ENCODE measurements at places on chromosomes 5 and 9.

GRCh38 chr9:14270358-14271092 lies 43.4 kb downstream of the NFIB start:
- DNase-seq, result no peak

- peak; percentile 0 for DNase-seq
Measured at GRCh38 chr5:108148715-108149139, 233.2 kb downstream of the FBXL17 start.

- no peak for DNase-seq
Measured at GRCh38 chr5:55211184-55211874, 15.8 kb downstream of the MCIDAS start.

DNA sequence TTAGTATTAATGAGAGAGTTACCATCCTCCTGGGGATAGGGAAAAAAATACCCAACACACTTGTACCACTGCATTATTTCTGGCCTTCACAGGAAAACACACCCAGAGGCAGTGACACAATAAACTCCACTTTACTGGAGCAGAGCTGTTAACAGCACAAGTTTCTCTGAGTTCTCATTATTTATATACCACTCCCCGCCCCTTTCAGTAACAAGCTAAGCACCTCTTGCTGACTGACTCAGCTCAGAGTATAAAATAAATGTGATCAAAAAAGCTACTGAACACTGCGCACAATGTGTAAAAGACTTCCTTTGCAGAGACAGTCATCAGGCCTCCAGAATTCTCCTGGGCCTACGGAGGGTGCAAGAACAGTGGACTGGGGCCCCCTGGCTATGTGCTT lies 21.6 kb downstream of the KLF9 start:
- DNase-seq, result no peak

- no peak for DNase-seq
Measured at GRCh38 chr5:154236536-154237375, 46.2 kb downstream of the GALNT10 start.

GRCh38 chr9:100587375-100587774 lies 9.5 kb downstream of the CAVIN4 start:
- DNase-seq, result no peak

DNA sequence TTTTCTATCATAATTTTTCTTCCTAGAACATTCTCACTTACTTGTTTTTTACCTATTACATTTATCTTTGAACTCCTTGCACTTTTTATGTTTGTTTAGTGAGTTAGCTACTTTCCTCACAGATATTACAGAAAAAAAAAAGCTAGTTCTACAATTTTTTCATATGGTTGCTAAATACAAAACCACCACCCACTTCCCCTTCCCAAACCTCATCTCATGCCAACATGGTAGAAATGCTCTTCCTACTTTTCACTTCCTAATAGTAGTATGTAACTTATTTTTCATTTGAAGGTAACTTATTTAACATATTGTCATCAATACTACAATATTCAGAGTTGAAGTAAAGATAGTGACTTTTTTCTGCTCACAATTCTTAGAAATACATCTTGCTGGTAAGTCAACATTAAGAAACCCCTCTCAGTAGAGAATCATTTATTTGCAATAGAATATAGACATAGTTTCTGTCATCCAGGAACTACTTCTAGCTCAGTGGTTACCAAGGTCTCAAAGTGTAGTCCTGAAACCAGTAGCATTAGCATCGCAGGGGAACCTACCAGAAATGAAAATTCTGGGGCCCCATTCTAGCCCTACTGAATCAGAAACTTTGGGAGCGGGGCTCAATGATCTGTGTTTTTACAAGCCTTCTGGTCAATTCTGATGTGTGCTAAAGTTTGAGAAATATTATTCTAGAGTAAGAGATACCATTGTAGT lies 1124.6 kb downstream of the DTWD2 start:
- DNase-seq, result no peak

- DNase-seq, result no peak
Measured at GRCh38 chr5:1809416-1810035, 8.3 kb downstream of the NDUFS6 start.

- no peak for DNase-seq
Measured at GRCh38 chr5:73374520-73375190, 73.9 kb downstream of the FOXD1 start.

- no peak for DNase-seq
Measured at GRCh38 chr9:129185991-129186390, 7.9 kb upstream of the IER5L start.

DNA sequence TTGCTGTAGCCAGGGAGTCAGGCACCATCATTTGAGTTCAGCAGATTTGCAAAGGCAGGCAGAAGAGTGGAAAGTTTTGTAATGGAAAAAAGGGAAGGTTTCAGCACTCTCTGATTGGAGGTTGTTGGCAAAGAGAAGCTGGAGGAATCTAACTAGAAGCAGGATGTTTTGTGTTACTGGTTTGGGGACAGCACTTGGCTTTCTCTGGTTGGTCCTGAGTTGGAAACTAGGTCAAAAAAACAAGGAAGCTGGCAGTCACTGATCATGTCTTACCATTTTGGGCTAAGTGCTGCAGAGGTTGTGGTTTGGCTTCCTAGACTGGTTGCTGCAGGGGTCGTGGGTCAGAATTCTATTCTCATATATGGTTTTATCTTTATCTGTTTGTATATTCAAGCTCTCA lies 189.8 kb downstream of the DRD1 start:
- DNase-seq, result no peak

DNA sequence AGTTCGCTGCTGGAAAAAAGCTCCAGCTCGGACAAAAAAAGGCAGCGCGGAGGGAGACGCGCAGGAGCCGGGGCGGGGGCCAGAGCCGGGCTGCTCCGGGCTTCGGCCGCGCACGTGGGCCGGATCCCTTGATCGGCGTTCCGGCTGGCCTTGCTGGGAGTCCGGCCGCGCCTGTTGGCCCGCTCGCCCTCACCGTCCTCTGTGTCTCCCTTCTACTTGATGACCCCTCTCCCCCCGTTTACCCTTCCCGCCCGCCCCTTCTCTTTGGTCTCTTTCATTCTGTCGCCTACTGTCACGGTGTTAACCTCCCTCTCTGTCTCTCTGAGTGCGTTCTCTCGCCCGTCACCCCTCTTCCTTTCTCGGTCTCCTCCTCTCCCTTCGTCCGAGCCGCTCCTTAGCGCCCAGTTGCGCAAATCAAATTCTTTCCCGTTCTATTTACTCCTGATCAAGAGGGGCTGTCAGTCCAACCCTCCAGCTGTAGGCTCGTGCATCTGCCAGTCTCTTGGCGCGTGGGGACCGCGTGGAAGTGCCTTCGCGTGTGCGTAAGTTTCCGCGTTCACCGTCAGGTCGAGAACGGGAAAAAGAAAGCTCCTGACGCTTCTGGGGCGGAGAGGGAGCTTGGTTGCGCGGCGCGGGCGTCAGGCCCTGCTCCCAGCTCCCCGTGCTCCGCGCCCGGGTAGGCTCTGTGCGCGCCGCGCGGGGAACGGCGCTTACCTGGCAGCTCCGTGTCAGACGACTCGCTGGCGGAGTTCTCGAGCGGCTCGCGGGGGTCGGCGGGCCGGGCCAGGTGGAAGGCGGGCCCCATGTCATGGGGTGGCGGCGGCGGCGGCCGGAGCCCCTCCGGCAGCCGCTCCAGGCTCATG lies 798 bp downstream of the PITX1 start:
- no peak for DNase-seq

DNA sequence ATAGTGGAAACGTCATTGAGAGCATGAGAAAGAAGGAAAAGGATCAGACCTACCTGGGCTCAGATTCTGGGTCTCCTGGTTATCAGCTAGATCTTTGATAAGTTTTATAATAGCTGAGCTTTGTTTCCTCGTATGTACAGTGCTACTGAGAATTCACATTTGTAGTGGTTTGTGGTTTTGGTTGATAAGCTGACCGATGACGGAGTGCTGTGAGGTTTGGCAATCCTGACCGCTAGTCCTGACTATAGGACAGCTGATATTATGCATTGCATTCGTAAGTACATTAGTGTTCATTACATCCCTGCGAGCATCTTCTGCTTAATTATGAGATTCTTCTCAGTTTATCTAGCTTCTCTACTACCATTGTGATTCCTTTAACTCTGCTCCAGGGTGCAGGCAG lies 190.7 kb upstream of the SLC27A6 start:
- no peak for DNase-seq

DNA sequence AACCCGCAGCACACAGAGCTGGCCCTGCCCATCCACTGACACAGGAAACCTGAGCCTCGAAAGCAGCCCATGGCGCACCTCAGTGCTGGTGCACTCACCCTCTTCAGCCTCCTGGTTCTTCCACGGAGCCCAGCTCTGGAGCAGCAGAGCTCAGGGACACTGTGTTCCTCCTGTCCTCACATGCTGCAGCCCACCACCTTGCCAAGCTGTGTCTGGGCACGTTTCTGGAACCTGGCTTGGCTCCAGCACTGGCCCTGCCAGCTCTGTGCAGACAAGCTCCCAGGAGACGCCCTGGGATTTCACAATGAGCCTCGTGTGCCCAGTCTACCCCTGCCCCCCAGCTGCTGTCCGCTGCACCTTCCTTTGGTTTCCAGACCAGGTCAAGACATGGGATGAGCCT lies 119.5 kb downstream of the SYK start:
- peak; percentile 82 for DNase-seq

DNA sequence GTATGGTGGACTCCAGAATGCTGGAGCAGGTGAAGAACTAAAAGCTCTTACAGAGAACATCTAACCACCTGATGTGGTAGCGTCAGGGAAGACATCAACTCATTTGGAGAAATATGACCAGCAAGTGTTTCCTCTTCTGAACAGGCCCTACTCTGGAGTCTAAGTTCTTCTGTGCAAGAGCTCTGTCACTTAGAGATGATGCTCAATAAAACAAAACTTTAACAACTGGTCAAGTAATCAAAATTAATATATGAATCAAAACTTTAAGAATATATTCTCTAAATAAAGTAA lies 85.8 kb downstream of the CYFIP2 start:
- DNase-seq, result no peak

DNA sequence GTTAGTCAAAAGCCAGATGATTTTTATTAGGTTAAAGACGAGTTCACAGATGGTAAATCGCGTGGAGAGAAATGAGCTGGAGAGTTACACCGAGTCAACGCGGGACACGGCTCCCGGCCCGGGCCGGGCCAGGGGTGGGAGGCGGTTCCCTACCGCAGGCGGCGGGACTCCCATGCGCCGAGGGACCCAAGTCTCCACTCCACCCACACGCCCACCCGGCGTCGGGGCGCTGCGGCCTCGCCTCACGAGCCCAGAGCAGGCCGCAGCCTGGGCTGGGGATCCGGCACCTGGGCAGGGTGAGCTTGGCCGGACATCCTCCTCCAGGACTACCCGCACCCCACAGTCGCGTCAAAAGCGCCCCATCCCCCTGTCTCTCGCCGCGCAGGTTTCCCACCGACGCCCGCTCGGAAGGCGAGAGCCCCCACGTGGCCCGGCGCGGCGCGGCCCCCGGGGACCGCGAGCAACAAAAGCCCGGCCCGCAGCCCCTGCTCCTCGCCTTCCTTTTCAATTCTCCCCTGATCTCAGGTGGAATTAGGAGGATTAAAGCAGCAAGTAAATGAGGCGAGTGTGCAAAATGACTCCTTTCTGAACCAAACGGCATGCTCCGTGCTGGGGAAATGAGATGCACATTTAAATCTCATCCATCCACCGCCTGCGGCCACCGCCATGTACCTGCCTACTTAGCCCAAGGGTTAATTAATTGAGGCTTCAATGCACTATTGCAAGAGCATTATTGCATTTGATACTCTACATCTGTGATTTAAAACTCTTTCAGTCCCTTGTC lies 196.5 kb upstream of the TBCA start:
- no peak for DNase-seq

GRCh38 chr5:135486131-135487036 lies 34.2 kb upstream of the TIFAB start:
- DNase-seq, result no peak

- no peak for DNase-seq
Measured at GRCh38 chr5:57009811-57010210, 57.9 kb upstream of the MIER3 start.

GRCh38 chr5:30846171-30846570 lies 347.3 kb upstream of the CDH6 start:
- no peak for DNase-seq

GRCh38 chr5:137250421-137250820 lies 248.7 kb downstream of the SPOCK1 start:
- DNase-seq, result no peak

- no peak for DNase-seq
Measured at GRCh38 chr5:77635067-77635916, 3.2 kb downstream of the OTP start.

DNA sequence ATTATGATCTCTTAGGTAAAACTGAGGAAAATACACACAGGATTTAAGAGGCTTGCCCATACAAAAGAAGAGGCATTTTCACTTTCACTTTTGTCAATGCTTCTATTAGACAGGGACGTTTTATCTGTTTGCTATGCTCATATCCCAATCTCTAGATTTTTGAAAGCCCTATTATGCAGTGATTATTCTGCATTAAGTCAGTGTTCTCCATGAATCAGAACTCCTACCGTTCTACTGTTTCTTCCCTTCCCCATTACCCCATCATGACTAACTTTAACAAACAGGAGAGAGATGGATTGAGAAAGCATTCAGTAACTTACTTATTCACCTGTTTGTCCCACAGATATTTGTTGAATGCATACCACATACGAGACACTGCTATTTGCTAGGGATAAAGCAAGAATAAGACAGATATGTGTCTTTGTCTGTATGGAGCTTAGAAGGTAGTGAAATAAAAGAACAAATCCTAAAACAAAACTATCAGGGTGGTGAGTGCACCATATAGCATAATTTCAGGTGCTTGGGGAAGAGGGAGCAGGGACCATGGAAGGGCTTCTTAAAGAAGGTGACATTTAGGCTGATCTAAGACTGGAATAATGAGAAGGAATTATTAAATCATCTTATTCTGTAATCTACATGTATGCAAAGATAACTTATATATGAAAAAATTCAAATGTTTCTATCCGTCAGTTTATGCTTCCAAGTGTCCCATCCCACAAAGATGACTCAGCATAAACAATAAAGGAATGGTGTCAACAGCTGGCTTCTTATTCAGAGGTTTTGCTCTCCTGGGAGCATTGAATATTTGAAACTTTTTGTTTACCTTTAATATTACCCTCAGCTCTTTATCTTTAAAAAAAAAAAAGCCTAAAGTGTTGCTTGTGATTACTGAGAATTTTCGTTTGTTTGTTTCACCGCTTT lies 328.1 kb downstream of the HINT1 start:
- no peak for DNase-seq

DNA sequence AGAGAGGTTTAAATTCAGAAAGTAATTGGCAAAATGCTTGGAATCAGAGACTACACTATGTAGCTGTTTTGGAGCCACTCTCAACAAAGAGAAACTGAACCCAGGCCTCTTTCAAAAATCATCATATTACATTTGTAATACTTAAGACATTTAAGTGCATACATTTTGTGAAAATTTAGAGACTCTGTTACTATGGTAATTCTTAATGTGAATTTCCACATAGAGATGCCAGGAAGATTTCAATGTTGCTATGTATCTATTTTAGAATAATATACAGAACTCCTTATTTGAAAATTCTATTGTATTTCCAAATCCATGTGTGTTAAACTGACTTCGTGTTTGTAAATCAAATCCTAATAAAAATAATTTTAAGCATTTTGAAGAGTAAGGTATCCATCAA lies 1260.9 kb upstream of the C9orf72 start:
- no peak for DNase-seq

DNA sequence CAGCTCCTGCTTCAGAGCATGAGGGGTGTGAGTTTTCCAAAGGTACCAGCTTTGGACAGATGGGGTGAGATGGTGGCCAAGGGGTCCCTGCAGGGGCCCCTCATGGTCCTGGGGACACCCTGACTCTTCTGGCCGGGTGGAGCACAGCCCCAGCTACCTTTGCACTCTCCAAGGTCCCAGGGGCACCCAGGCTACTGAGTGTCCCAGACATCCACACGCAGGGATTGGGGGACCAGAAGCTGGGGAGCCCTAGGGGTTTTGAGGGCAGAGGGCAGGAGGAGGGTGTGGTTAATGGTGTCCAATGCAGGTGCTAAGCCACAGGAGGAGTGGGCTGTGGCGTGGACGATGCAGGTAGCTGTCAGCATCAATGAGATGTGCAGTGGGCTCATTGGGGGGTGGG lies 16.0 kb upstream of the CLPTM1L start:
- no peak for DNase-seq
